Adrenal gland (tissue), 19 donors: ENCODE measurements at places on chromosomes 5 and 9.

GRCh38 chr5:147321569-147321968 is 86.7 kb downstream of the STK32A start:
- DNase-seq, result no peak

- DNase-seq, result no peak
Measured at GRCh38 chr5:96961053-96961452, 25.2 kb downstream of the LNPEP start.

DNA sequence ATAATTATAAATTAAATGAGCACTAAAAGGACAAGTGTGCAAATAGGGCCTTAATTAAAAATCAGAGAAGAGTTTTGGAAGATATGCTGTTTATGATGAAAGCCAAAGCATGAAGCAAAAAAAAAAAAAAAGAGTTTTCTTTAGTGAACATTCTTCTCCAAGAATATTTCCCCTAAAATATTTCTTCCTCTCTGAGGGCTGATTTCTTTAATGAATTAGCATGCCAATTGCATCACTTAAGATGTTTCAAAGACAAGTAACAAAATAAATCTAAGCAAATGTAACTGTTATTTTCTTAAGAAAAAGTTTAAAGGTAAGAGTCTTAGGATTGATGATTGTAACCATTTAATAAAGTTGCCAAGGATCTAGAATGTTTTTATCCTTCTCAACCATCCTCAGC is 81.6 kb upstream of the MPDZ start:
- DNase-seq, result no peak

GRCh38 chr9:69555802-69556201 is 116.4 kb downstream of the APBA1 start:
- no peak for DNase-seq

DNA sequence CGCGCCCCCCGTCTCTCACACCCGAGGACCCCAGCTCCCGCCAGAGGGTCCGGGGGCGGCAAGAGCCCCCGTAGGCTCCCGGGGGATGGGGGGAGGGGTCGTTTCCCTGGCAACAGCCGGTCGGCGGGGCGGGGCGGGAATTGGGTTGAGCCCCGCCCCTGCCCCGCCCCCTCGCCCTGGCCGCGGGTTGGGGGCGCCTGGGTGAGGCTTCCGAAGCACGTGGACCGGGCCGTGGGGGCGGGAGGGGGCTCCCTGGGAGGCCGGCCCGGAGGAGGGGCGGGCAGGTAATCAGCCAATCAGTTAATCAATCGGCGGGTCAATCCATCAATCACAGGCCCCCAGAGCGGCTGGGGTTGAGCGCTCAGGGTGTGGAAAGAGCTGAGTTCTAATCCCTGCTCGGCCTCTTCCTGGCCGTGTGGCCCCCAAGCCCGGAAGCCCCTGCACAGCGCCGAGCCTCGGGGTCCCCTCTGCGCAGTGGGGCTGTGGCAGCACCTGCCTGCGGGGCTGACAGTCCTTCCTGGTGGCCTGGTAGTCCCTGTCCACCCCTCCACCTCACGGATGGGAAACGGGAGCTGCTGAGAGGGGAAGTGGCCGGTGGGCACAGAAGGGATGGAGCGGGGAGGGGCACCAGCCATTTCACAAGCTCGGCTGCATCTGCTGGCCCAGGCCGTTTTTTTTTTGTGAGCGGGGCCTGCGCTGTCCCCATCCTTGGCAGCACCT is 174.2 kb upstream of the IER5L start:
- DNase-seq, result no peak

DNA sequence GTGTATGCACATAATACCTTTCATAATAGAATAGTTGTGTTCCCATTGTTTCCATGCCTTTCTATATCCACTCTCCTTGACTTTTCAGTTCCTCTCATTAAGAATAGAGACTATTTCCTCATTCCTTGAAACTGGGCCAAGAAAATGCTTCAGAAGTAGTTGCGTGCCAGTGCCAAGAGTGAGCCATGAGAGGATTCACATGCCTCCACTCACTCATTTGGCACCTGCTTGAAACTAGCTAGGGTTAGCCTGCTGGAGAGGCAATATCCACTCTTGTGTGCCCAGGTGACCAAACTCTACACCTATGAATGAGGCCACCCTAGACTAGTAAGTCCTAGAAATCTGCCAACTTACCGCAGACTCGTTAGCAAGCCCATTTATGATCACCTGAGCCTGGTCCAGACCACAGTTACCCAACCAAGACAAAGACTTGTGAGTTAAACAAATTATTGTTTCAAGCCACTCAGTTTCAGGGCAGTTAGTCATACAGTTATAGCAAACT is 276.3 kb downstream of the EPB41L4A start:
- peak; percentile 66 for DNase-seq

GRCh38 chr5:95850391-95850894 is 27.9 kb upstream of the GLRX start:
- peak; percentile 78 for DNase-seq

DNA sequence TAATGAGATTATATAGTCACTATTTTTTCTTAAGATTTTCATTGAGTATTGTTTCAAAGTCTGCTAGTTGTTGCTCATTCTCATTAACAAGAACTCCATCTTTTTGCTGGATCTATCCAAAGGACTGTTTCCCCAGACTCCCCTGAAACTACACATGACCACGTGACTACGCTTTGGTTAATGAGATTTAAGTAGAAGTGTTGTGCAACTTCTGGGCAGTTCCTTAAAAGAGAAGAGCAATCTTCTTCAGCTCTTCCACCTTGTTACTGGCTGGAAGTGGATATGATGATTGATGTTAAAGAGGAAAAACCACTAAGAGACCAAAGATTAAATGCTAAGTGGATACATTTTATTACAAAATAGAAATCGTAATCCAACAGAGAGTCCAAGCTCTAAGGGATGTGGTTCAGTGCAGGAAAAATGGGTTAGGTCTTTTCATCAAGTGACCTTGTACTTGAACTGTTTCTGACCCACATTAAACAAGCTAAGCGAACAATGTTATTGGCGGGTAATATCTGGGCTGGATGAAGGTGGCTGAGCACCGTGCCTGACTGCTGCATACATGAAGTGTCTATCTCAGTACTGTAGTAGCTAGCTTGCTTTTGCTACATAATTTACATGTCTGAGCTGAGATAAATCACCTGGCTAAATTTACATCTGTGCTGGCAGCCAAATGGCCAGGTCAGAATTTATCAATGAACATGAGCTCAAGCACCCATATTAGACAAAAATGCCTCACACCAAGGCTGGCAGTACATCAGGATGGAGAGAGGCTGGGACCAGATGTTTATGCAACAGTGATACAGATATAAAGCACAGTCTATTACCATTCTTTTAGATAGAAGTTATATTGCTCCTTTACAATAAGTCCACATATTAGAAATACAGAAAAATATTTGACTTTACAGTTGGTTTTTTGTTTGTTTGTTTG is 7.5 kb upstream of the CTNNAL1 start:
- DNase-seq, result no peak

DNA sequence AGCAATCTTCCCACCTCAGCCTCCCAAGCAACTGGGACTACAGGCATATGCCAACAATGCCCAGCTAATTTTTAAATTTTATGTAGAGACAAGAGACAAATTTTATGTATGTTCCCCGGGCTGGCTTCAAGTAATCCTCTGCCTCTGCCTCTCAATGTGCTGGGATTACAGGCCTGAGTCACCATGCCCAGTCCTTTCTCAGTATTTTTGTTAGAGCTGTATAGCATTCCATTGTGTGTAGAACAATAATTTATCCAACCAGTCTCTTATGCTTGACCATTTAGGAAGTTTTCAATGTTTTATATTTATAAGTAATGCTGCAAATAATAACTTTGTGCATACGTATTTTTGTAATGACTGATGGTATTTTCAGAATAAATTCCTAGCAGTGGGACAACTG is 38.9 kb upstream of the CTXN3 start:
- DNase-seq, result no peak

DNA sequence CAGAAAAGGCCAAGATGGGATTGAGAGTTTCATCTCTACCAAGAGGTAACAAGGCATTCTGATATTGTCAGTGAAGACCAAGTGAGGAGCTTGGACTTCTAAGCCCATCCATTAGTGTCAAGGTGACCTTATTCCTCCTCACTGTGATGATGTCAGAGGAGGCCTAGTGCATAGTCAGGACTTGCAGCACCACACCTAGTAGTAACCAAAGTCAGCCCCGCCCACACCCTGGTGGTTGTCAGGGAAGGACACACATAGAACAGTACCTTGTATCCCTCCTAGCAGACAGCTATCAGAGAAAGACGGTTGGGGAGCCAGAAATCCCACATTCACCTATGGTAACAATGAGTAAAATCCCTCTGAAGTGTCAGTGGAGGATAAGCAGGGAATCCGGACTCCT is 111.7 kb downstream of the AP3B1 start:
- no peak for DNase-seq

DNA sequence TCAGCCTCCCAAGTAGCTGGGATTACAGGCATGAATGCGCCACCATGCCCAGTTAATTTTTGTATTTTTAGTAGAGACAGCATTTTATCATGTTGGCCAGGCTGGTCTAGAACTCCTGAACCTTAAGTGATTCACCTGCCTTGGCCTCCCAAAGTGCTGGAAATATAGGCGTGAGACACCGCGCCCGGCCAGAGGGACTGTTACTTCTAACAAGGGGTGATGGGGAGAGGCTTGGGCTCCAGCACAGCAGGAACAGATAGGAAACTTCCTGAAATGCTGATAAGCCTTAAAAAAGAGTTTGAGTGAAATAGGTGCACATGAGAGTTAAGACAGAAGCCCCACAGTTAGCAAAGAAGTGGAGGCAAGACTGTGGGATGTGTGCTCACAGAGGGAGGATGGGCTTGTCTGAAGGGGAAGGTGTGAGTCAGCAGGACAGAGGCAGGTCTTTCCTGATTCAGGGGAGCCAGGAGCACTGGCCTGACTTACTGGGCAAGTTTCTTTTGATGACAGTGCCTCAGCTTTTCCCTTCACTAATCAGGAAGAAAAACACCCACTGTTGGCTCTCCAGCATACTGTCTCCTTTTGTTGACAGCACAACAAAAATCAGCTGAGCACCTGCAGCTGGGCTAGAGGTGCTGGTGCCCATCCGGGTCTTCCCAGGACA is 68.4 kb downstream of the RAD23B start:
- no peak for DNase-seq

DNA sequence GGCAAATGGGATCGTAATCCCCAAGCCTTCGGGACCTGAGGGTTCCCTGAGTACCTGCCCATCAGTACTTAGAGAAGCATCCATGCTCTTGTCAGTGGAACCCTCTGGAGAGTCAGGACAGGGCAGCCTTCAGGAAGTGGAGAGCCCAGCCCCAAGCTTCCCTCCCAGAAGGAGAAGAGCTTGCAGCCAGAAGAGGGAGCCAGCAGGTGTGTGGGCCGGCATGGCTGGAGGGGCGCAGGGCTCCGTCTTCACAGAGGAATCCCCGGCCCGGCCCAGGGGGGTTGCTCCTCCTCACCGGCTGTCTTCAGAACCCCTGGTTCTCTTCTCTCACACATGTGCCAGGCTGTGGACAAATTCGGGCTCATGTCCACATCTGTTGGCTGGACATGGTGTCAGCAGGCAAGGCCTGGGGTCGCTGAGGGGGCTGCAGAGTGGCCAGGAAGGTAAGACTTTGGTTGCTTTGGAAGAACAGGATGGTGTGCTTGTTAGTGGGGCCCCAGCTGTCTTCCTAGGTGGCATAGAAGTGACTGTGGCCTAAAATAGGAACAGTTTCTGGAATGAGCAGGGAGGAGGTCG is 58.9 kb upstream of the RXRA start:
- no peak for DNase-seq

- no peak for DNase-seq
Measured at GRCh38 chr9:78272307-78272706, 24.6 kb upstream of the PSAT1 start.

GRCh38 chr5:155259648-155260047 is 246.1 kb downstream of the KIF4B start:
- no peak for DNase-seq

DNA sequence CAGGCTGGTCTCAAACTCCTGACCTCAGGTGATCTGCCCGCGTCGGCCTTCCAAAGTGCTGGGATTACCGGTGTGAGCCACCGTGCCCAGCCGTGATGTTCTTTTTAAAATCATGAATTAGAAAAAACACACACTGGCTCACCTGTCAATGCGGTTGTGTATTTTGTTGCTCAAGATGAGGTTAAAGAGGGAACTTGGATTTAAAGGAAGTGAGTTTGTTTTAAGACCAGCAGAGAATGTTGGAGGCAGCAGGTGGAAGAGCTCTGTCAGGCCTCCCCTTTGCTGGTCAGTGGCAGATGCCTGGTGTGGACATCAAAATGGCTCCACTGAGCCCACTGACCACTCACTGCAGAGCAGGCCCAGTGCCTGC is 38.9 kb downstream of the WNK2 start:
- DNase-seq, result no peak

DNA sequence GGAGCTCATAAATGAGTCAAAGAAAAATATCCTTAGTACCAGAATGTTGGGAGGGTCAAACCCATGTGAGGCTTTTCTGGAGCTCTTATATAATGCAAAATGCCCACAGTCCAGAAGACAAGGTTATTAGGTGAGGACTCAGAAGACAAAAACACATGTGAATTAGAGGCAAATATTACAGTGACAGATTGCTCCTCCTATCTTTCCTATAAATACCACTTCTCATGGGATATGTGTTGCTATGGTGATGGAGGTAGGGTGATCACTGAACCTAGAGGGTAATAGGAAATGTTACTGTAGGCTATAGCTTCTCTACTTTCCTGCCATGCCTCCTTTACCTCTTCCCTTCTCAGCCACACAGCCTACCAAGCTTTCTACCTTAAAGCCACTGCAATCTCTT is 264.6 kb downstream of the SEC61B start:
- no peak for DNase-seq

- DNase-seq, result no peak
Measured at GRCh38 chr9:134216961-134217360, 52.6 kb upstream of the RNU6ATAC start.

DNA sequence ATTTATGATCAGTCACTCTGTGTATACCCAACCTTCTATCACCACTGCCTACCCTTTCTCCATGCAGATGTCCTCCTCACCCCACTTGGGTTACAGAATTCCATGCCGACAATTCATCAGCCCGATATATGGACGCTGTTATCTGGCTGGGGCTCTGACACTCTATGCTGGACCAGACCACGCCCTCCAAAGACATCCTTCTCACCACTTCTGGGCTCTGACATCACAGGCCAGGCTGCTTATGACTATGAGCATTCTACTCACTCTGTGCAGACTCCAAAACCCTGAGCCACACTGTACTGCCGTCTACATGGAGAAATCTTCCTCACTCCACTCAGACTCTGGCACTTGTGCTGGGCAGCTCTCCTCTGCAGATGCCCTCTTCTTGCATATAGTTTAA is 7.6 kb upstream of the AK3 start:
- no peak for DNase-seq

DNA sequence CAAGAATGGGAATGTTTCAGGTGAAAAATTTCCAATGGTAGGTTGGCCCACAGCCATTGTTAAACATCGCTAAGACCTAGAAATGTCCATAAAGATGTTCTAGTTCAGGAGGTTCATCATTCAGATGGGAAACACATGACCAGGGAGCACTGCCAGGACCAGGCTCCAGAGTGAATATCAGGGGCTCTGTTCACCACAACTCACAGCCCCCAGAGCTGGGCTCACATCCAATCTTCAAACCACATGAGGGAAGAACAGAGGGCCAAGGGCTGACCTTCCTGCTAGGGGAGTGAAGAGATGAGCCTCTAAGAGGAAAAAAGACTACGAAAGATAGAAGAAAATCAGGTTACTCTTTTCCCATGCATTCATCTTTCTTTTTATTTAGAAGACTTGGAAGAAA is 205.8 kb downstream of the SEMA5A start:
- DNase-seq, result no peak
